ENCODE measurements at places on chromosomes 7 and 10.

- no peak for DNase-seq
Observed at GRCh38 chr10:118841881-118842605, 87.3 kb upstream of the CACUL1 start.

DNA sequence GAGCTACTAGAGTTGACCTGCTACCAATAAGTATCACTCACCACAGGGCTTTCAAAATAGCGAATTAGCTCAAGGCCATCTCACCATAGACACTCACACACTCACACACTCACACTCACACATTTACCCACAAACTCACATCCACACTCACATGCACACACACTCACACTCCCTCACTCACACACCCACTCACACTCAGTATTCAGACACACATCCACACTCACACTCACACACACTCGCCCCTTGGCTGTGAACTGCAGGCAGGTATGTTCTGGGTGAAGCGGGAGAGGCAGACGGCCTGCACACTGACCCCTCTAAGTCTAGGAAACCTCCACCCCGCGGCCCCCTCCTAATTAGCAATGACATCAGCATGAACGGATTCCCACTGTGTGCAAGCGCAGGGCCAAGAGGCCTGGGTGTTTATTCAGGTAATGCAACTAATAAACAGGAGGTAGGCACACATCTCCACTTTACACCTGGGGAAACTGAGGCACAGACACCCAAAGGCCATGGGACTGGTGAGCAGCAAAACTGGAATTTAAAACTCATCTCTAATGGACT is 94.6 kb downstream of the ADARB2 start:
- no peak for DNase-seq

DNA sequence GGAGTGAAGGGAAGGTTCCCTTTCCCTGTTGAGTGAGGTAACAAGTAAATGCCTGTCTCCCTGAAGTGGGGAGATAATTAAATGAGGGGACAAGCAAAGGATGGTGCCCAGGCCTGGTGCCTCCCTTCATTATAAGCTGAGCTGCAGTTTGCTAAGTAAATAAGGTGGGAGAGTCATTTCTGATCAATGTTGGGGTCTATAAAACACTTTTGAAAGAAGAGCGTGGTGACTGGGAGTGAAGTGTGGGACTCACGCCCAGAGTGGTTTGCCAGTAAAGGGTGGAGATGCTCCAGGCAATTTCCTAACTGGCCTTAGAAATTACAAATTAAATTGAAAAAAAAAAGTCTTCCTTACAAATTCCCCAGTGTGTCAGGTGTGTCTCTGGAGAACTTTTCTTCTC is 9.6 kb upstream of the GPR15LG start:
- no peak for DNase-seq

- no peak for DNase-seq
Observed at GRCh38 chr7:14635955-14636354, 266.6 kb downstream of the DGKB start.

- no peak for DNase-seq
Observed at GRCh38 chr10:87868277-87868676, 4.9 kb downstream of the PTEN start.

- DNase-seq, result no peak
Observed at GRCh38 chr7:87982116-87982515, 48.1 kb downstream of the ADAM22 start.

- DNase-seq, result no peak
Observed at GRCh38 chr10:70306181-70306705, 22.4 kb upstream of the NPFFR1 start.

- DNase-seq, result no peak
Observed at GRCh38 chr7:105339404-105340323, 49.1 kb downstream of the SRPK2 start.

DNA sequence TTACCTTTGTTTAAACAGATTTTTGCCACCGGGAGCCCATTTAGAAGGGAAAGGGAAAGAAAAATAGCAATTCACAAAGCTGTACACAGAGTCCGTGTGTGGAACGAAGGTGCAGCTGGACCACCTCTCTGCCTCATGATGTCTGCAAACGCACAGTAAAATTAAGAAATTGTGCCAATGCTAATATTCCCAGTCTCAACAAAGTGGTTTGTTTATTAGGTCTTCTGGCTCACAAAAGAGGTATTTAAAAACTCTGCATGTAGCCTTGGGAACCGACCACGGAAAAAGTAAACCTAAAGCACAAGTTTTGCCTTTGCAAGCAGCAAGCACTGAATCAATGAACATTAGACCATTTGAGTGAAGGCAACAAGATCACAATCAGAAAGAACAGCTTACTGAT is 57.7 kb downstream of the CREB3L2 start:
- DNase-seq, result no peak

DNA sequence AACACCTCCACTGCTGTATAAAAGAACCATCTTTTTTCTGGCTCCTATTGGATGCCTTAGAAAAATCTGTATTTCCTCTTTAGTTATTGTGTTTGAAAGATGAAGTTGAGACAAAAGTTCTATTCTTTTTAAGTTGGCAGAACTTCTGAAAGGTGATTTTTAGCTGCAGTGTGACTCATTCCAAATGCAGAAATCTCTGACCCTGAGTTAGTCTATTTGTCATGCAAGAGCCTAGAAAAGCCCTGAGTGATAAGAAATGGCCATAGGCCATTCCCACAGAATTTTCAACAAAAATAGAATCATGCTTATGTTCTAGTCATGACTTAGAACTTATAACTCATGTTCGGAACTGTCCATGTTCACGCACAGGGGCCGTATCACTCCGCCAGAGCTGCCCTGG is 89.1 kb downstream of the EGFR start:
- no peak for DNase-seq

- DNase-seq, result no peak
Observed at GRCh38 chr7:151310578-151310977, 31.0 kb upstream of the NUB1 start.

- no peak for DNase-seq
Observed at GRCh38 chr10:97087296-97087695, 98.5 kb downstream of the SLIT1 start.

GRCh38 chr10:129945941-129946760 is 17.9 kb downstream of the EBF3 start:
- DNase-seq, result no peak

DNA sequence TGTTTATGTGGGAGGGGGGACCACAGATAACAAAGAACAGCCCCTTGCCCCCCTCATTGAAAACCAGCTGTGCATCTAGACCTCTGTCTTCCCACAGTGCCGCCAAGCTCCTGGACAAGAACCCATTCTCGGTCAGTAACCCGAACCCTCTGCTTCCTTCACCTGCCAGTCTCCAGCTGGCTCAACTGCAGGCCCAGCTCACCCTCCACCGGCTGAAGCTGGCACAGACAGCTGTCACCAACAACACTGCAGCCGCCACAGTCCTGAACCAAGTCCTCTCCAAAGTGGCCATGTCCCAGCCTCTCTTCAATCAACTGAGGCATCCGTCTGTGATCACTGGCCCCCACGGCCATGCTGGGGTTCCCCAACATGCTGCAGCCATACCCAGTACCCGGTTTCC is 91.0 kb upstream of the PDCD4 start:
- DNase-seq, result no peak

- DNase-seq, result no peak
Observed at GRCh38 chr7:74496272-74496671, 42.6 kb downstream of the GTF2IRD1 start.

GRCh38 chr7:136714062-136714461 is 154.4 kb upstream of the CHRM2 start:
- DNase-seq, result no peak

DNA sequence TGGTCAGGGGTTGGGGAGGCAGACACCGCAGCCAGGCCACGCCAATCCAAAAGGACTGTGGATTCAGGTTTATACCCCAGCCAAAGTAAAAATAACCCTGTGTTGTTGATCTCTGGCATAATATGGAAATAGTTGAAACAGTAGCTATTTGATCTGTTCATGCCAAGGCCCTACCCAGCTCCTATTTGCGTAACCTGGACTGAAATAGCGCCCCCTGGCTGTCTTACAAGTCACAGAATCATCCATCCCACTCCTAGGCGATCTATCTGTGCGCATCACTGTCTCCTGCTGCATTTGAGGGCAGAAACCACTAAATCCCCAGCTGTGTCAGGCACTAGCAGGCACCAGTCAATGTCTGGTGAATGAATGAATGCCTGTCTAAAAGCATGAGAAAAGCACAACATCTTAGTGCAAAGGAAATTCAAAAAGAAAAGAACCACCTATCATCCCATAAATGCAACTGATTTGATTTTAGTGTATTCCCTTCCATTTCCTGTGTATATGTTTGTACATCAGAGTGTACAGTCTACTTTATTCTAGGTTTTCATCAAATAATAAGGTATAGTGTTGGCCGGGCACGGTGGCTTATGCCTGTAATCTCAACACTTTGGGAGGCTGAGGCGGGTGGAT is 160.0 kb downstream of the SLIT1 start:
- no peak for DNase-seq

GRCh38 chr7:36690514-36691187 is 33.6 kb downstream of the AOAH start:
- no peak for DNase-seq

DNA sequence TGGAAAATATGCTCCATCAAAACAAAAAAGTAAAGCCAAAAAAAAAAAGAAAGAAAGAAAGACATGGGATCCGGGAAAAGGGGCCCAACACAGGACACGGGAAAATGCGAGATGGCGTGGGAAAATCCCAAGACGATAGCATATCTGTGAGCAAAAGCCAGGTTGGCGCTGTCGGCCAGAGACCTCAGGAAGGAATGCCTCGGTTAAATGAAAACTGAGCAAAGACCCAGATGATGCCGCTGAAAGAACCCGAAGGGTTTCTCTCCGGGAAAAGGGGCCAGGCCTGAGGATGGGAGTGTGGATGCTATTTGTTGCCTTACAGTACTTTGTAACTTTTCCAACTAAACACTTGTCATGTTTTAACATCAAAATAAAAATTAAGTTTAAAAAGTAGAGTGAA is 49.5 kb upstream of the PPP2R2D start:
- no peak for DNase-seq

- no peak for DNase-seq
Observed at GRCh38 chr7:94049615-94050014, 45.5 kb upstream of the BET1 start.

- DNase-seq, result no peak
Observed at GRCh38 chr7:30464231-30464671, 14.3 kb downstream of the NOD1 start.
